ENCODE measurements at places on chromosomes 1 and 21.

- no peak for DNase-seq
These were observed 106.0 kb downstream of the CDC7 start for GRCh38 chr1:91606546-91607078.

DNA sequence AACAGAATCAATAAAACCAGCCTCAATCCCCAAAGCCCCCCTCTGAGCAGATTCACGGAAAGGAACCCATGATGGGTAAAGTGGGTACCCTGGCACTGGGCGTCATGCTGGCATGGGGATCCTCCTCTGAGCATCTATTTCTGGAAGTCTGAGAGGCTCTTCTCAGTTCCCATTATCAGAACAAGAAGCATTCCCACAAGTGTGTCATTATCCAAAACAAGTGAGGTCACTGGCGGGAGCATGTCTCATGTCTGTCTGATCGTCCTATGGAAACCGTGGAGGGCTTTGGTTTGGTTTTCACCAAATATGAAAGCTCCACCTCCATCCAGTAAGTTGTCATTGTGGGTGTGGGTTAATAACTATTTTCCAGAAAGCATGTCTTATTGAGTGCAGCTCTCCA lies 70.7 kb downstream of the PGM1 start:
- DNase-seq, result no peak

DNA sequence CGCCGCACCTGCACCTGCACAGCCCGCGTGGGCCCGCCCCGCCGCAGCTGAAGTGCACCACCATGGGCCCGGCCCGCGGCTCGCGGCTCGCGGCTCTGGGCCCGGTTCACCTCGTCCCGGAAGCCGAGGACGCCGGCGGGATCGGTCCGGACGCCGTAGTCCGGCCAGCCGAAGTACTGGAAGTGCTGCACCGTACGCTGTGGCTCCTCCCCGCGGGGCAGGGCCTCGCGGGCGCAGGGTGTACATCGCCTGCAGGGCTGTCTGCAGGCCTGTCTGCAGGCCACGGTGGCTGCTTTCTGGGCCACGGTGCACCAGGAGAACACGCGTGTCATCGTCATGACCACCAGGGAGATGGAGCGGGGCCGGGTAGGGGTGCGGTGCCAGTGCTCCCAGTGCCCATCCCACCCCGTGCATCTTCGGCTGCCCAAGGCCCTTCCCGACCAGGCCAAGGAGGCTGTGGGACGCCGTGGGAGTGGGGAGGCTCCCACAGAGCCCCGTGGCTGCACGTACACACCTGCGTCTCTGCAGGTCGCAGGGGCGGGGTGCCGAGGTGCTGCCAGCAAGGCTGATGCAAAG lies 6.7 kb downstream of the RNF223 start:
- DNase-seq, result no peak

- no peak for DNase-seq
These were observed 68.2 kb downstream of the LHX9 start for GRCh38 chr1:197985351-197985750.

DNA sequence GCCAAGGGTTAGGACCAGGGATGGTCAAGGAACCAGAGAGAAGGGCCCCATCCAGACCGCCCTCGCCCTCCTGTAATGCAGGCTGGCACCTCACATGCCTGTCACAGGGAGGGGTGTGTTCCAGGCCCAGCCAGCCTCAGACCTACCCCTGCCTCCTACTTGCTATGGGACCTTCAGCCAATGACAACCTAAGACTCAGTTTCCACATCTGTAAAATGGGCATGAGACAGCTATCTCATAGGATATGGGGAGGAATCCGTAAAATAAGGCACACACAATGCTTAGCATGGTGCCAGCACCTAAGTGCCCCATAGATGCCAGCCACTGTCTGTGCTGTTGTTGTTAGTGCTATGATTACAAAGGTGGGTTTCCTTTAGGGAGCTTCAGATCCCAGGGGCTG lies 7.9 kb downstream of the KIF17 start:
- DNase-seq, result no peak

DNA sequence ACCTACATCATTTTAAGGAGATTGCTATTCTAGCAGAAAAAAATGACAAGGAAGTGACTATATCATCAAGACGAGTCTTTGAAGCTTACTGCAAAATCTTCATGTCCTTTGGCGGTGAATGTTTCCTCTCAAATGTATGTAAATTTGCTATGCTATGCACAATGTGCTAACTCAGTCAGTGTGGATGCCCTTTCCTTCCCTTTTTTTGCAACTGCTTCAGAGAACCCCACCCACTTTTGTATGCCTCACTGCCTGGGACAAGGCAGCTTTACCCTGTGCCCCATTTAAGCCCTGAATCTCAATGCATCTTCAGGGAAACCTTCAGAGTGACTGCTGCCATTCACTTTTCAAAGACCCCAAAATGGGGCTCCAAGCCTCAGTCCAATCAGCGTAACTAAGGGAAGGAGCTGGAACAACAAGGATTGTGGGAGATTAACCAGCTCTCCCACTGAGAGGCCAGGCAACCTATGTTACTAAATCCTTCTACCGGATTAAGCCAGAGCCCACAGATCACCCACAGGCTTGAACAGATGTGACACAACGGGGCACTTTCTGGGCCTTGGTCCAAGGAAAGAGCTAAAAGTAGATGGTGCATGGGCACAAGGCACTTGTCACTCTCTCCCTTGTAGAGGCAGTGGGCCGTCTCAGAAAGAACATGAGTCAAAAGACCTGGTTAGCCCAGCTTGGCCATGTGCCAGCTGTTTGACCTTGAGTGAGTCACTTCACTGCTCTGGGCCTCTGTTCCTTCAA lies 154.4 kb downstream of the PLPP3 start:
- DNase-seq, result no peak

- DNase-seq, result no peak
These were observed 68.9 kb downstream of the IFI44 start for GRCh38 chr1:78718566-78718965.

DNA sequence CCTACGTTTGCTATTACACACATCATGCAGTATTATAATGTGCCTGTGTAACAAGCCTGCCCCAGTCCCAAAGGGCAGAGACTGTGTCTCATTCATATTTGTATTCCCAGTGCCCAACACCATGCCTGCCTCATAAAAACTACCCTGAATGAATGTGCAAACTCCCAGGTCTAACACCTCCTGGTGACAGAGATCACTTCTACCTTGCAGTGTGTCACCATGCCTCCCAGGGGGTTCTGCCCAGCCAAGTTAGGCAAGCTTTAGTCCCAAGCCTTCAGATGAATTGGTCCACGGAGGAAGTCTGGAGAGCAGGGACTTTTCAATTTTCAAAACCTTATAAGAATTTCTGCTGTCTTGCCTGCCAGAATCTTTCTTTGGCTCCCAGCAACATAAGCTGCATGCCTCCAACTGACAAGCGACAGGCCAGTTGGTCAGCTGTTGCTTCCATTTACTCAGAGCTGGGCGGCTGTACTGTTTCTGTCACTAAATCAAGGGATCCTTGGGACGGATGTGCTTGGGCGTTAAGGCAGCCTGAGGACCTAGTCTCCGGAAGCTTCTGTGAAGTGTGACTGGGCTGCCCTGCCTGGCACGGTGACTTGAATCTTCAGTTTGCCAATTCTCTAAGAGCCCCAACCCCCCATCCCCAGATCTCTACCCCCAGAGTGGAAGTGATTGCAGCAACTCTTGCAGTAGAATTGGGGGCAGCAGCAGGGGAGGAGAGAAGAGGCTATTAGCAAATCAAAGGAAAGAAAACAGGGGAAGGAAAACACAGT lies 1.2 kb downstream of the RXRG start:
- no peak for DNase-seq

DNA sequence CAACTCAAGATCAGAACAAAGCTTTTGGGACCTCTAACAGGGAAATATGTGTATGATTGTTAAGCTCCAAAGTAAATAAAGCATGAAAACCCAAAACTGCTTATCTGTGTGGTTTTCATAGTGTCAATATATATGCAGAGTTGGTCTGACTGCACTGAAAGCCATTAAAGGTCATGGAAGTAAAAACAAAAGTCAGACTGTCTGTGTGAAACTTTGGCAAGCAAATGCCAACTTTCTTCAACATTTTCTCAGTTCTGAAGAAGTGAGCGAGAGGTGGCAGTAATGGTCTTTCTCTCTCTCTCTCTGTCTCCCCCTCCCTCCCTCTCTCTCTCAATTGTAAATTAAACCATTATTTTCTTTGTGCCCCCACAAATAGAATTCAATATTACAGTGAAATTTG lies 100.1 kb upstream of the S1PR1 start:
- no peak for DNase-seq

DNA sequence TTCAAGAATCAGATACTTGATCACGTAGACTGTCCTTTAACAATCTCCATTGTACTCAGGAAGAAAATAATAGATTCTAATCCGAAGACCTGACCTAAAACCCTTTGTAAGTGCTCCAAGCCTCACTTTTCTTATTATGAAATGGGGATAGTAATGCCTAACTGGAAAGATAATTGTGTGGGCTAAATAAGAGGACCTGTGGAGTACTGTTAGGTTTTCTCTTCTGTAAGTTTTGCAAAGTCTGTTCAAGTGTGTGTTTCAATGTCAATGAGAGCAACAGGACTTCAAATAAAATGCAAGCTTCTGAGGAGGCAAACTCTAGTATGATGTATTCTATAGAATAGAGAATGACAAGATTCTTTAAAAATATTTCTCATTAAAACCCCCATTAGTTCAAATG lies 348.6 kb downstream of the USP25 start:
- no peak for DNase-seq

DNA sequence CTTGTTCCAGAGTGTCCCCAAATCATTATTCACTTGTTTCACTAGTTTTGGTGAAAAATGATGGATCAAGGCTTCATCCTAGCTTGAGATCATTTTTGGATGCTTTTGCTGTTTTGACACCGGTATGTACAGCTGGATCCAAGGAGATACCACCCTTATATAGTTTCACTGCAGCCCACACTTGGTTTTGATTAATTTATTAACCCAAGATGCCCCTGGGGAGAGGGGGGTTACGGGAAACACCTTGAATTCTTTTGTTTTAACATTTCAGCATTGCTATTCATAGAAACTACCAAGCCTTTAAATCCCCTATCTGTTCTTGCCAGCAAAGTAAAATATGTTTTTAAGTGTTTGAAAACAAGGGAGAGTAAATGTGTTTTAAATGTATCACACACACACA lies 457.7 kb upstream of the RUNX1 start:
- DNase-seq, result no peak

GRCh38 chr1:147834181-147834580 lies 68.4 kb upstream of the GJA8 start:
- no peak for DNase-seq

GRCh38 chr1:36881541-36881940 lies 152.8 kb downstream of the GRIK3 start:
- no peak for DNase-seq

- no peak for DNase-seq
These were observed 32.8 kb upstream of the KCNJ15 start for GRCh38 chr21:38223893-38224540.

DNA sequence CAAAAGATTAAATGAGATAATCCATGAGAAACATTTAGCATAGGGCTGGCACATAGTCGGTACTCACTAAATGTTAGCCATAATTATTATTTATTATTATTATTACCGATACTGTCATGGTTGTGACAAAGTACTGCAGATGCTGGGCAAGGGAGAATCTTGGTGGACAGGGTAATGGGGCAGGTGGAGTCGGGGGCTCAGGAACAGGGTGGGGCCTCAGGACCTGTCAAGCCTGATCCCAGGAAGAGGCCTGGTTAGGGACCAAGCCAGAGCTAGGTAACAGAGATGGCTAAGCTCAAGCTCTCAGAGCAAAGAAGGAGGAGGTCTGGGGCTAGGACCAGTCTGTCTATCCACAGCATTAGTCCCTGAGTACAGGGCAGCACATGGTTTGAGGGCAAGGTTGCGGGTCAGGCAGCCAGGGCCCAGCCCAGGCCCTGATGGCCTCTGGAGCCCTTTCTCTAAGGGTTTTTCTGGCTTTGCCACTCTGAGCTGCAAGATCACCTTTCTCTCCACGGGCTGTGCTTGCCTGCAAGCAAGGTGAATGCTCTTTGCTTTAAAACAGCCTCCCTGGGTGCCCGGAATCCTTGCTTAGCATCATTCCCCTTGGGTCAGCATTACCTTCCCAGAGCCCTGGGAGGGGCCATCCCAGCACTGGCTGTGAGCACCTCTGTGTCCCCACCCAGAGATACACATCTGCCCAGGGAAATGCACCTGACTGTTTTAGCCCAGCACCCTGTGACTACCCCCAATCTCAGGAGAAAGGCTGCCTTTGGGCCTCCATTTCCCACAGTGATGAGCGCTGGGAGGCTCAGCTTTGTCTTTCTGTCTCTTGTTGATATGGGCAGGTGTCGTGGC lies 572.0 kb downstream of the PTPRU start:
- DNase-seq, result no peak

DNA sequence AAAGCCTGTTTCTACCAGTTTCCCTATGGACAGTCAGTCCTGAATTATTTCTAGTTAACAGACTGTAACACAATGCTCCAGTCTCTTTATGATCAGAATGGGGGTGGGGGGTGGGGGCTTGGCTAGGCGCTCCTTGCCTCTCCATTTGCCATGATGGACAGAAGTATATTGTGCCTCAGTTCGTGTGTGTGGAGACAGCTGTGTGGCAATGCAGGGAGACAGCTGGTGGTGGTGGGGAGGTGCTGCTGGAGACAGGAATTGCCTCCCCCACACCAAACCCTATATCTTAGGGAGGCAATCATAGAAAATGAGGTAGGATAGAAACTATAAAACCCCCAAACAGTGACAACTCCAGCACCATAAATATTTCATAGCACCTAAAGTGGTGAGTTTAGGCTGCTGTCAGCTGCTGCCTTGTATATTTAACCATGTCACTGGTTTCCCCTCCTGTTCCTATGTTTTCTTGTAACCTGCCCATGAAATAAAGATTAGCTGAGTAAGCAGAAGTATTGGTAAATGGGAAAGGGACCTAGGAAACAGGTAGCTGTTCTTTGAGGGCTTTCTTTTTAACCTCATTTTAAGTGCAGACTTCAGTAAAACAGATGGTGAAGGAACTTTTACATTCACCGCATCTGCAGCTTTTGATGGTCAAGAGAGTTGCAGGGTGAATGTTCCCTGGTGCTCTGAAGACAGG lies 3.4 kb downstream of the PLXNA2 start:
- DNase-seq, result no peak

DNA sequence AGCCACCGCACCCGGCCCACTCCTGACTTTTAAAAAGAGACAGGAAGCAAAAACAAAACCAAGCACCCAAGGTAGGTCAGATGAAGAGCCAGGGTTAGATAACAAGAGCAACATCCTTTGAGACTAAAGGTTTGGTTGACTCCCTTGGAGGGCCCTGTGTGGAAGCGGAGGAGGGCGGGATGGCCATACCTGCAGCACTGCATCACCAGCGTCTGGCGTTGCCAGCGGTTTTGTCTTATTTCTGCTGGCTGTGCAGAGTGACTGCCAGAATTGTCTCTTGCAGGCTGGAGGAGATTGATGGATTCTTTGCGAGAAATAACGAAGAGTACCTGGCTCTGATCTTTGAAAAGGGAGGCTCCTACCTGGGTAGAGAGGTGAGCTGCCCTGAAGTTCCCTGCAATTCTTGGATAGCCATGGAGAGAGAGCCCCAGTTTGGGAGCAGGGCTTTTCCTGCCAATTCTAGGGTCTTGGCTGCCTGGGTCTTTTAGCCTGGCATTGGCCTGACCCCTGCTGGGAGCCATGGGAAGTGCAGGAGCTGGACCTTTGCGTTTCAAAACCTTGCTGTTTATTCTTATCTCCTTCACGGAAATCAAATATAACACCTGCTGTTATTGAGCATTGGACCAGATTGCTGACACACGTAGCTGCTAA lies 24.0 kb downstream of the QSOX1 start:
- DNase-seq, result peak; percentile 63

- DNase-seq, result no peak
These were observed 26.7 kb upstream of the C8B start for GRCh38 chr1:56992318-56993125.

GRCh38 chr1:15409388-15410222 lies at the start of gene EFHD2:
EFHD2 (plus strand) TSS chr1:15409888; CDS start chr1:15409972, 84 bp downstream.
- peak; percentile 80 for DNase-seq

GRCh38 chr1:115782571-115783281 lies 14.2 kb upstream of the CASQ2 start:
- DNase-seq, result no peak

Measured in activated T-cell treated with anti-CD3 and anti-CD28 coated beads for 1 hour (primary cell).